ENCODE measurements at places on chromosomes 2 and 18. TPM values are rescaled to one million over a fixed set of nuclear protein-coding genes. Genes with fewer than 3 reads are reported as not detected.

Gene ALLC
- total RNA-seq, result not detected

Gene ST6GAL2
- not detected for total RNA-seq

Gene NEU2
- not detected for total RNA-seq

Gene NEURL3
- total RNA-seq, result not detected
